ENCODE measurements at places on chromosomes 7 and 10.

GRCh38 chr7:94949532-94949931 lies 42.1 kb downstream of the PPP1R9A start:
- no peak for DNase-seq

DNA sequence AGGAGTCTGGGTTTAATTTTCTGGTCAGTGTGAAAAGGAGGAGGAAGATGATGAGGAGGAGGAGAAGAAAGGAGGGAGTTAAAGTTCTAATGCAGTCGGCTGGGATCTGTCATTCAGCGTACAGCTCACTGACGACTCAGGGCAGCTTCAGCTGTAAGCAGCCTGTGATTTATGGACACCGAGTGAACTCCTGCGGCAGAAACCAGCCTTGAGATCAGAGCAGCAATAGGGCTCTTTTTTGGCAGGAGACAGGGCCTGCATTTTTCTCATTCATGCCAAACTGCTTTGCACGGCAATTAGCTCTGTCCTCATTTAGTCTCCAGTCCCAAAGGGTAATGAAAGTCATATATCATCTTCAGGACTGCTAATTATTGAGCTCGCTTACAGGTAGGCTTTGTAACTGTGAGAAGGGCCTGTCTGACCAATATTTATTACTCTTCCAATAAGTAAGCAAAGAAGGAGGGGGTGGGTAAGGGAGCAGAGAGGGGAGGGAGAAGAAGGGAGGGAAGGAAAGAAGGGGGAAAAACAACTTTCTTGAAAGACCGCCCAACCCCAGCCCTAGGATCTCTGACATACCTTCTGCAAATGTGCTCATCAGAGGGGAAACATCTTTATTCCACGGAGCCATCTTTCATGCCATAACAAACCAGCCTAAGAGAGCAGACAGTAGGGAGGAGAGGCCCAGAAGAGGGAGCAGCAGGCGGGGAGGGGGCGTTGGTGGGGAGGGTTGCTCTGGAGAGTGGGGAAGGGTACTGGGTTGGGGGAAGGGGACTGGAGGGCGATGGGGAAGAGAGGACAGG lies 48.1 kb upstream of the COMTD1 start:
- DNase-seq: peak; percentile 61

GRCh38 chr10:129959544-129960480 lies 4.3 kb downstream of the EBF3 start:
- no peak for DNase-seq

GRCh38 chr7:106112972-106113421 lies 885 bp upstream of the SYPL1 start:
- DNase-seq: no peak

GRCh38 chr10:119784340-119785067 lies 58.7 kb downstream of the INPP5F start:
- peak; percentile 6 for DNase-seq

DNA sequence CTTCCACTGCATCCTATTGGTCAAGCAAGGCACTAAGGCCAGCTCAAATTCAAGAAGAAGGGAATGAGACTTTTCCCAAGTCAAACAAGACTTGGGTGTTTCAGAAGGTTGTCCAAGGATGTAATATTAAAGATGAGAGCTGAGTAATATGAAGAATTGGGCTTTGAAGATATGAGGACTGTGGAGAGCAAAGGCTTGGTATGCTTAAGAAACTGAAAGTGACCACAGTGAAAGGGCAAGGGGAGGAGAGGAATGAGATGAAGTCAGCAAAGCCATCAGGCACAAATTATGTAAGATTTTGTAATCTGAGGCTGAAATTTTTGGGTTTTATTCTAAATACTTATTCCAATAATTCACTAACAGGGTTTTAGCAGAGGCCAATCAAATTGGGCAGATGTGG lies 38.6 kb upstream of the NPY start:
- no peak for DNase-seq

- DNase-seq: no peak
Observed at GRCh38 chr7:77897004-77897547, 98.5 kb downstream of the PHTF2 start.

GRCh38 chr7:19117091-19117869 lies at the start of gene TWIST1:
TSS of gene TWIST1 (minus strand) at chr7:19117636. CDS start at chr7:19117321, 315 bp downstream.
- no peak for DNase-seq

DNA sequence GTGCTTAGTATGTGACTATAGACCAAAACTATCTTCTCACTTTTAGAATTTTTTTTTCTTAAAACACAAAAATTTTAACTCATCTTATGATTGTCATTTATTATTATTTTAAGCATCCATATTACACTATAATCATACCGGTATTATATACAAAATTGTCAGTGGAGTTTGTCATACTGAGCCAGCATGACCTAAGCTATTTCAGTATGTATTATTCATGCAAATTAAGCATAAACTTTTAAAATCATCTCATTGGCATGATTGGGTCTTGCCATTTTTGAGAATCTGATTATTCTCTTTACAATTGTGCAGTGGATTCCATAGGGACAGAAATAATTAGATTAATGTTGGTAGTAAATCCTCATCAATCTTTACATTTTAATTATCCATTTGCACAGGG lies 46.2 kb upstream of the STMP1 start:
- no peak for DNase-seq

DNA sequence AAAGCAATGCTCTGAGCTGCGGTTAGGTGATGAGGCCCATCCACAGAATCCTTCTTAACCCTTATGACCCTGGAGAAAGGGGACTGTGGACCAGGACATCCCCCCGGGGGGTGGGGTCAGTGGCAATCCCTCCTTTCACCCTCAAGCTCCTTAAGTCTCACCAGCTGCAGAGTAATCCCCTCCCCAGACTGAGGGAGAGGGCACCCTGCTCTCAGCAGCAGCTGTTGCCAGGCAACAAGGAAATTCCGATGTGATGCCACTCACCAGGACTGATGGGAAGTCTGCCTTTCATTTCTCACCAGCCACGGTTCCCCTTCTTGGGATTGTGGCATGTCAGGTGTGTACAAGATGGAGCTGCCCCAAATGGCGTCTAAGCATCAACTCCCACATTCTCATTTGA lies 129.6 kb downstream of the DOCK1 start:
- no peak for DNase-seq

DNA sequence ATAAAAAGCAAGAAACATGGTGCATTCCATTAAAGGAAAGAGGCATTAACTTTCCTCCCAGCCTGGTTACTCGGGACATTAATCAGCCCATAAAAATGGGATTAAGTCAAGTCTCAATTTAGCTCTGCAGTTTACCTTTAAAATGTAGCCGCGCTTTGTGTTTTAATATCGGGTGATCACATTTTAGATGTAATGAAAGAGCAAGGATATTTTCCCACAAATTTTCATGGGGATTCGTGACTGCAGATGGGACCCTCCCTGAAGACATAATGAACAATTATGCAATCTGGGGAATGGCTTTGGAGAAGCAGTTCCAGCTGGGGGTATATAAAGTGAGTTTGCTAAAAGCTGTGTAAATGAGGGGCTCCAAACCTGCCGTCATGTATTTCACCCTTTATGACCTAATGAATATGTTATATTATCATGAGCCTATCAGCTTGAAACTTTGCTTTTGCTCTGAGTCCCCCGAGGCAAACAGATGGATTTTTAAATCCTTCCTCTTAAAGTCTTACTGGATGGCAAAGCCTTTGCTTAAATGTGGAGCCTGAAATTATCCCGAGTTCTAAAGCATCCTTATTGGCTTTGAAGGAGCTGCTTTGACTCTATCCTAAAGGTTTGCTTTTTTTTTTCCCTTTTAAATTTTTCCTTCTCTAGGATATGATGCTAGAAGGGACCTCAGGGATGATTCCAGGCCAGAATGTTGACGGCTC lies 31.8 kb downstream of the BAMBI start:
- DNase-seq: no peak

GRCh38 chr7:13117103-13117502 lies 429.7 kb downstream of the ARL4A start:
- DNase-seq: peak; percentile 46

DNA sequence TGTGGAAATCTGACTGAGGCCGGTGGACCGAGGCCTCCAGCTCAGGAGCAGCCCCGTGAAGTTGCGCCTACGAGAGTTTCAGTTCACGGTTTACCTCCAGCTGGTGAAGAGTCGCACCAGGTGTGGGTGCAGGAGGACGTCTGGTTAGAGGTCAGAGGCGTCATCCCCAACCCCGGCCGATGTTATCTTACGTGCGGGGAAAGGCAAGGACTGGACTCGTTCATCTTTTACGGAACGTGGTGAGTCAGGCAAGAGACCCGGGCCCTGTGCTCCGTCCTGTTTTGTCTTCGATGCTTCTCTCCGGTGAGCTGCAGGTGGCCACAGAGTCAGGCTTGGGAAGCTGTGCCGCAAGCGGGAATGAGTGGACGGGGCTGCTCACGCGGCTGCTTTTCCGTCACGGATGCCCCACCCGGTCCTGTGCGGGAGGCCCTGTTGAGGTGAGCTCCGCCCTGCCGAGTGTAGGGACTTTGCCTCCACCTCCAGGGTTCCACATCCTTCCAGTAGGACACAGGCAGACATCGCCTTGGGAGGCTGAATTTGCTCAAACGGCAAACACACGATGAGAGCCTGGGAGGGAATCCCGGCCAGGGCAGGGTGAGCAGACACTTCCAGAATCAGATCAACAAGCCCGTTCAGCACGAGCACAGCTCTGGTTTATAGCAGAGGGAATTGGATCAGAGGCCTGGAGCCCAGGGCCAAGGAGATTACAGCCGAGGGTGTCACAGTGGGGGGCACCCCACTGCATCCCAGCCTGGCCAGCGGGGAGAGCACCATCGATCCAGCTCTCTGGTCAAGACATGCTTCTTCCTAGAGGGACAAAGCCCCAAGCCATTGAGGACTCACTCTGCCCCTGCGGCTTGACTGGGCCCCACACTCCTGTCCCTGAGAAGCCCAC lies 50.1 kb upstream of the INPP5A start:
- peak; percentile 84 for DNase-seq

DNA sequence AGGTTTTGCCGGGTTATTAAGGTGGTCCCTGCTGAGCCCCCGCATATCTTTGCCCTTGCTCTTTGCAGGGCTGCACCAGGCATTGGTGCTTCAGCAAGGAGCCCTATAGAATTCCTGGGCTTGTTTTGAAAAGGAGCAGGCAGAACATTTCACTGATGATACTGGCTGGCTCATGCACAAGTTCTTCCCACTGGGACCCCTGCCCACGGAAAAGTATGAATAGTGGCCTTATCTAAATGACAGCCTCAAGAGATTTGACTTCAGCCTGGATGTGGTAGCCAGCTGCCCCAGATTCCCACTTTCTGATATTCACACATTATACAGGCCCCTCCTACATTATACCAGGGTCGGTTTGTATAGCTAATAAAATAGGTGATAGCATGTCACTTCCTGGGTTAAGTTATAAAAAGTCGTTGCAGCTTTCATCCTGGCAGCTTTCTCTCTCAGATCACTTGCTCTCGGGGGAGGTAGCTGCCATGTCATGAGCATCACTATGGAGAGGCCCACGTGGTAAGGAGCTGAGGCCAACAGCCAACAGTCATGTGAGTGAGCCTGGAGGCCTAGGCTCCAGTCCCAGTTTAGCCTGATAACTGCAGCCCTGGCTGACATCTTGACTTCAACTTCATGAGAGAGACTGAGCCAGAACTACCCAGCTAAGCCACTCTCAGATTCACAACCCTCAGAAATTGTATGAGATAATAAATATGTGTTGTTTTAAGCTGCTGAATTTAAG lies 16.8 kb upstream of the CRTAC1 start:
- DNase-seq: no peak

DNA sequence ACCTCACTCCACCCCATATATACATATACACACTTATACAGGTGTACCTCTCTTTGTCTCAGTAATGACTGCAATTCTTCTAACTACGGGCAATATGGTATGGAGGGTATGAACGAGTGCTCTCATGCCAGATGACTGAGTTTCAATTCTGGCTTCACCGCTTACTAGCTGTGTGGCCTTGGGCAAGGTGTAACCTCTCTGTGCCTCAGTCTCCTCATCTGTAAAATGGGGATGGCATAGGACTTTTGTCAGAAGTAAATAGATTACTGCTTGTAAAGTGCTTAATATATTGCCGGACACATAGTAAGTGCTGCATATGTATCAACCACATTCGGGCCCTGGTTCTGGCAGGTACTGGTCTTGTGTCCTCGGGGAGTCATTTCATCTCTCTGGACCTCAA lies 60.1 kb upstream of the IFRD1 start:
- DNase-seq: no peak

- DNase-seq: no peak
Observed at GRCh38 chr7:46710927-46711326, 789.9 kb upstream of the IGFBP3 start.

- no peak for DNase-seq
Observed at GRCh38 chr10:49769692-49770091, 7.6 kb upstream of the OGDHL start.

- DNase-seq: no peak
Observed at GRCh38 chr10:43214956-43215561, 51.8 kb downstream of the RASGEF1A start.

- no peak for DNase-seq
Observed at GRCh38 chr7:8378349-8379019, 54.9 kb upstream of the NXPH1 start.

DNA sequence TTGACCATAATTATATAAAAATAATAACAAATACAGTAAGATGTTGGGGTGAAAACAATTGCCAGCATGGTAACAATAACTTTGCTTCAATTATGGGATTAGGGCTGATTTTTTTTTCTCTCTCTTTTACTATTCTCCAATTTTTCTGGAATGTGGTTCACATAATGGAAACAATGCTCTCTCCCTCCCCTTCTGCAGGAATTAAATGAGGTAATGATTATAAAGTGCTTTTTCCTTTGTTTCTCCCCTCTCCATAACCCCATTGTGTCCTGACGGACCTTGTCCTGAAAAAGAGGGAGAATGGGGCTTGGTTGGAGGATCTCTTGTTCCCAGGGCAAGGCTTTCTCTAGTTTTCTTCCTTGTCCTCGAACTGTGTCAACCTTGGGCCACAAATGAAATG lies 234.0 kb upstream of the ZNF32 start:
- DNase-seq: no peak

DNA sequence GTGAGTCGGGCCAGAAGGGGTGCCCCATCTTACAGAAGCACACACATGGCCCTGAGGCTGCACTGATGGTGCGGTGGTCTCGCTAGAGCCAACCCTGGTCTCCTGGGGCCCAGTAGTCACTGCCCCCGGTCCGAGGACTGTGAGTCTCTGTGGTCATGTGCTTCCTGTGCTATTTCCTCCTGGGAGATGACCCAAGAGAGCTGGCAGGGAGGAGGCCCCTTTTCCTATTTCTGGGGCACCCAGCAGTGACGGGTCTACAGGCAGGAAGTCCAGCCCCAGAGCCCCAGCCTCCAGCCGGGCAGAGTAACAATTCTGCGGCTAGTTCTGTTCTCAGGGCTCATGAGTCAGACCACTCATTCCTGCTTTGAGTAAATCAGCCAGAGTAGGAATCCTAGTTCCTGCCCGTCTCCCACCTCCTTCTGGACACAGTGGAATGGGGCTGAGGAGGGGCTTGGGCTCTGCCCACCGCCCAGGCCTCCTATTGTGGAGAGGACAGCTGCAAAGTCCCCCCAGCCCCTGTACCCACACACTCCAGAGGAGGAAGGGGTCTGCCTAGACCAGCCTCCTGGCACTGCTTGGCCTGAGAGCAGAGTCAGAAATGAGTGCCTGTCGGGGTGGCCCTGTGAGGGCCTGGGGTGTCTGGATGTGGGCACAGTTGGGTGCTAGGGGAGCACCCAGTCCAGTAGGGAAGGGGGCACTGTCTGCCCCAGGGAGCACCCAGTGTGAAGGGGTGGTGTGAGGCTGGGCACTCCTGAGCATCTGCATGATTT lies 80.5 kb upstream of the PPIF start:
- no peak for DNase-seq
